ENCODE measurements at places on chromosomes 11 and 22.

- peak; percentile 70 for DNase-seq
Measured at GRCh38 chr11:67356864-67357561, 3.7 kb upstream of the POLD4 start.

DNA sequence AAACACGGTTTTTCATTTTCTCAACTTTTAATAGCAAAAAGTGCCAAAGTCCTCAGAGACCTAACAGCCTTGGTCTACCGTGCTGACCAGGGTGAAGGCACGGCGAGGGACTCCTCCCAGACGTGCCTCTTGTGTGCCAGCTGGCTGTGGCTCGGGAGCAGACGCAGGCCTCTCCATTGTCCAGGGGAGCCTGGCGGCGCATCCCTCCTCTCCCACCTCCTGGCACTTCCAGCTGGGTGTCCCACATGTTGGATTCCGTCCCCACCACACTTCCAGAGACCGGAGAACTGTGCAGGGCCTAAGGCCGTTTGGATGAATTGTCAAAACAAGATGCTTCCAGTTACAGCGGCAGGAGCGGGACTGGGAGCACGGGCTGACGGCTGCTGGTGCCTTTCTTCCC lies 11.6 kb downstream of the CDPF1 start:
- DNase-seq = no peak

- no peak for DNase-seq
Measured at GRCh38 chr11:64347193-64347867, 7.3 kb downstream of the CCDC88B start.

- peak; percentile 6 for DNase-seq
Measured at GRCh38 chr22:32444068-32444467, 20.2 kb downstream of the BPIFC start.
